ENCODE measurements at places on chromosomes 1 and 21.

GRCh38 chr1:156384007-156384406 is 15.0 kb downstream of the RHBG start:
- no peak for DNase-seq

- no peak for DNase-seq
These were observed 13.3 kb upstream of the F13B start for GRCh38 chr1:197080323-197080722.

DNA sequence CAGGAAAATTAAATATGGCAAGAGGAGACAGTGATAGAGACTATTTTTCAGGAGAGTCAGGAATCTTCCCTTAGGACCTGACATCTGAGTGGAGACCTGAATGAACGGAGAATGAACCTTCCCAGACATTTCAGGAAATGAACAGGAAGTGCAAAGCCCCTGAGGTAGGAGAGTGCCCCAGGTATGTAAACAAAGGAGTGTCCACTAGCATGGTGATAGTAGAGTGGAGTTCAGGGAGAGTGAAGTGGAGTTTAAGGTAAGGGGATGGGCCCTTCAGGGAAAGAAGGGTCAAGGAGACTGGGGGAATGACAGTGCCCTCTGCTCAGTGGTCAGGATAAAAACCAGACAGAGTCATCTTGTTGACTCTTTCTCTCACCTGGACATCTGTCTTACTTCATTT is 19.3 kb downstream of the MYBPH start:
- no peak for DNase-seq

DNA sequence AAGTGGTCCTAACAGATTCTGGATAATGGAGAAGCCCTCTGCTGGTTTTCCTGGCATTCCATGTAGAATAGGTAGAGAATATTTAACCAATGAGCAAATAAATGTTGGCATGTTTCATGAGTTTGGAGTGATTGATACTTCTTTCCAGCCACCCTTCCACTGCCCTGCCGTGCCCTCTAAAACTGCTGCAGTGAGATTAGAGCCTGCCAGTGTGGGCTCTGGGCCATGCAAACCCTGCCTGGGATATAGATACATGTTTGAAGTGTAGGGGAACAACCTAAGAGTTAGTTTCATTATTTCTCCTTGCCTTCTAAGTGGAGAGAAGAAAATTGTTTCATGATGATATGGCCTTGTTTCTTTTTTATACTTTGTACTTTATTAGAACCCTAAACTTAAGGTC is 10.4 kb downstream of the UBE2Q1 start:
- no peak for DNase-seq

DNA sequence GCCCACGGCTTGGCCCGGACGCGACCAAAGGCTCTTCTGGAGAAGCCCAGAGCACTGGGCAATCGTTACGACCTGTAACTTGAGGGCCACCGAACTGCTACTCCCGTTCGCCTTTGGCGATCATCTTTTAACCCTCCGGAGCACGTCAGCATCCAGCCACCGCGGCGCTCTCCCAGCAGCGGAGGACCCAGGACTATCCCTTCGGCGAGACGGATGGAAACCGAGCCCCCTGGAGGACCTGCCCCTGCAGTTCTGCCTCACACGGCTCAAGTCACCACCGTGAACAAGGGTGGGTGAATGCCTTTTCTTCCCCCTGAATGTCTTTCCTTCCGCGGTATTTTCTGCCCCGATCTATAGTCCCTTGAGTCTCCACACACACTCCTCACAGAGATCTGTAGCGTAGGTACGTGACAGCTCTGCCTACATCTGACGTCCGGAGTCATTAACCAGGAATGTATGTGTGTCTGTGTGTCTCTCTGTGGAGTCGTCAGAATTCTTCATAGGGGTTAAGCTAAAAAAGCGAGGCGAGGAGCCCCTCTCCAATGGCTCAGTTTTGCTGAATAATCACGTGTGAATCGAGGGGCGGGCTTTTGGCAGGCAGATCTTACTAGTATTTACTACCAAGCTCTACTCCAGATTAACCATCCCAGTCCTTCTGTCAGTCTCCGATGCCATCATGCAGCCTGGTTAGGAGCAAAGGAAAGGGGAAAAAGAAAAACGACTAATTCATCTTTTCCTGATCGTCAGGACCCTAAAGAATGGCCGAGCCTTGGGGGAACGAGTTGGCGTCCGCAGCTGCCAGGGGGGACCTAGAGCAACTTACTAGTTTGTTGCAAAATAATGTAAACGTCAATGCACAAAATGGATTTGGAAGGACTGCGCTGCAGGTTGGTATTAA is at the start of gene CDKN2C:
CDKN2C (plus strand) TSS at position 635 of the 898 bp plus-strand sequence; CDS start at position 759, 124 bp downstream.
- peak; percentile 86 for DNase-seq

DNA sequence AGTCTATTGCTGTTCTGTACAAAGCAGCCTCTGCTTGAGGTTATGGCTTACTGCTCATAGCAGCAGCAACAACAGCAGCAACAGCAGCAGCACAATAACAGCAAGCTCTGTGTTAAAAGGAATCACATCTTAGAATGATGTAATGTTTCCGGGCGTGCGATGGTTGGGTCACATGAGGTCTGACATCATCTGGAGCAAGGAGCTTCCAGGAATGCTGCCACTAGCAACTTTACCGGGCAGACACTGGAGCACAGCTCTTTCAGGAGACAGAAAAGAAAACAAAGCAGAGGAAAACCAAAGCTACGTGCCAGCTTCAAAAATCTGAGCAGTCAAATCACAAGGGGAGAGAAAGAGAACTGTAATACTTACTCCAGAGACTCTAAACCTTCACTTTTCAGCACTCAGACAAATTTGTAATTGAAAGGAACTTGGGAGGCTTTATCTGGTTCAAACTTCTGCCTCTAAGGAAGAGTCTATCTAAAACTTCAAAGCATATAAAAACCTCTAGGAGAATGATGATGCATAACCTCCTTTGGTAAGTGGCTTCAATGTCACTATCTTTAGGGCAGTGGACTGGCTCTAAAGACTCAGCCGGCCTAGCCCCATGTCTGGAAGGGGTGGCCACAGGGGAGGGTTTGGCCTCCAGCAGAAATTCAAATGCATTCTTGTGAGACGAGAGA is 28.3 kb upstream of the RAB3GAP2 start:
- DNase-seq: no peak

DNA sequence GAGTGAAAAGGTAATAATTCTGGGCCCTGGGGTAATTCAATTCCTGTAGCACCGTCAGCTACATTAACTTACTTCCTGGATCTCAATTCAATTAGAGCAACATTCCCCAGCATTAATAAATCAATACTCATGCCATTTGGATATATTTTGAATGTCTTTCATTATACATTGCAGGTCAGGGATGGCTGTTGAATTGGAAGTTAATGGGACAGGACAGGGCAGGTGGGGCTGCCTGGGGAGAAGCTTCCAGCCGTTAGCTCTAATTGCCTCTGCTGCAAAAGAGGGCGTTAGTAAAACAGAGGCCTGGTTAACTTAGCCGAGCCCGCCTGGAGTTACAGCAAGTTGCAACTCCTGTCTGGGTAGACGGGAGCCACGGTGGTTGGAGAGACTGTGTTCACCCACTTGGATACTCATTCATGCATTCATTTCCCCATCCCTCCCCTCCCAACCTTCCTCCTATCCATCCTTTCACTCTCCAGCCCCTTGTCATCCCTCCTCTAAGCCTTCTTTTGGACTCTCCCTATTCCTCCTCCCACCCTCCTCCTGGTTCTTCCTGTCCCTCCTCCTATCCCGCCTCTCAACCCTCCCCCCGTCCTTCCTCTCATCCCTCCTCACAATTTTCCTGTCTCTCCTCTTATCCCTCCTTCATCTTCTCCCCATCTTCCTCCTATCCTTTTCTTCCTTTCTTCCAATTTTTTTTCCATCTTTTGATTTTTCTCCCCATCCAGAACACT is 137.6 kb upstream of the RUNX3 start:
- DNase-seq: peak; percentile 61

GRCh38 chr21:42799516-42799915 is 79.8 kb downstream of the WDR4 start:
- no peak for DNase-seq

DNA sequence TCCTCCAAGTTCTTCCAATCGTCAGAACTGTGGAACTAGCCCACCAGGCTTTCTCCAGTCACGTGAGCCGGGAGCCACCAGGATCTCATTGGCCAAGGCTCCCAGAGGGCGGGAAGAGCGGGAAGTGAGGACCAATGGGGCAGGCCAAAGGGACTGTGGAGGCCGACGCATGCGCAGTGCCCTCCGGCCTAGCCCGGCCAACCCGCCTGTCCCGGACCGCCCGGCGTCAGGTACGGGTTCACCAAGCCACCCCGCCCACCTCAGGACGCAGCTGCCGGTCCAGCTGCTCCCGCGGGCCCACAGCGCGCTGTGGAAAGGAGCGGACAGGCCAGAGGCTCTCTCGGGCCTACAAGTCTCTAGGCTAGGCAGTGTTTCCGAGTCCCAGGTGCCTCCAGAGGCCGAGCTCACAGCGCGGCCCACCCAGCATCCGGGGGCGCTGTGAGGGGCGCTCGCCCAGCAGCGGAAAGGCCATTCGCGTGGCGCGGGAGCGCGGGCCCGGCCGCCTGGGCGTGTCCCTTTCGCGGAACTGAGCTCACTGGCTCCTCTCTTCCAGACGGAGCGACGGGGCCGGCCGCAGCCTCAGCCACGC is 10.9 kb downstream of the OR14I1 start:
- DNase-seq: no peak
